ENCODE measurements at places on chromosomes 2 and 18.

DNA sequence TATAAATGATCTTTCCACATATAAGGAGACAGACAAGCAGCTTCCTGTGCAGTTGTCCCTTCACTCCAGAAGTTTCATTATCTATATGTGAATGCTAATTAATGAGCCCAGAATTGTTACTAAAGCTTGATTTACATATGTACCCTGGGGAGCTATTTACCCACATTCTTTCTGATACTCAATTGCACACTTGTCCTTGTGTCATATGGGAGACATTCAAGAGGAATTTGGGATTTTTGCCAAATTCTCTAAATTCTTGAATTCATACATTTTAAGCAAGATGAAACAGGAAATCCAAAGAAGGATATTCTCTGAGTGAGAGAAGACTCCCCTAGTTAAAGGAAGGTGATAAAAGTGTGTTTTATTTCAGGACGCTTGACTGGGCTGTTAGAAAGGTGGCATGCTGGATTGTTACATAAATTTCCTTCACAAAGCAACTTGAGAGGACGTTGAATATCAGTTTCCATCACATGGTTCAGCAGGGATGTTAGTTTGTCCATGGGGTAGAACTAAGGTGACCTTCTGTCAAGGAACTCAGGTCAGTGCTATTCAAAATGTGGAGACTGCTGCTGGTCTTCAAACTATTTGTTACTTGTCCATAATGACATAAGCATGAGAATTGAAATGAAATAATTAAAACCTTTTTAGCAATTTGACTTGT lies 368.2 kb downstream of the IRS1 start:
- DNase-seq, result no peak

GRCh38 chr2:219245899-219246230 lies 586 bp downstream of the STK16 start:
- DNase-seq, result no peak

GRCh38 chr2:128281852-128282245 lies 36.8 kb downstream of the HS6ST1 start:
- no peak for DNase-seq

- no peak for DNase-seq
These were observed 88.6 kb upstream of the TTN start for GRCh38 chr2:178895872-178896271.

Data from cerebellar nuclear complex (tissue), 1 donor.